CD4-positive, alpha-beta T cell treated with Interferon alpha-2 for 1 hour (primary cell): ENCODE measurements at places on chromosomes 4 and X.

GRCh38 chrX:103503163-103503852 lies 16.0 kb downstream of the RAB40A start:
- DNase-seq = no peak

DNA sequence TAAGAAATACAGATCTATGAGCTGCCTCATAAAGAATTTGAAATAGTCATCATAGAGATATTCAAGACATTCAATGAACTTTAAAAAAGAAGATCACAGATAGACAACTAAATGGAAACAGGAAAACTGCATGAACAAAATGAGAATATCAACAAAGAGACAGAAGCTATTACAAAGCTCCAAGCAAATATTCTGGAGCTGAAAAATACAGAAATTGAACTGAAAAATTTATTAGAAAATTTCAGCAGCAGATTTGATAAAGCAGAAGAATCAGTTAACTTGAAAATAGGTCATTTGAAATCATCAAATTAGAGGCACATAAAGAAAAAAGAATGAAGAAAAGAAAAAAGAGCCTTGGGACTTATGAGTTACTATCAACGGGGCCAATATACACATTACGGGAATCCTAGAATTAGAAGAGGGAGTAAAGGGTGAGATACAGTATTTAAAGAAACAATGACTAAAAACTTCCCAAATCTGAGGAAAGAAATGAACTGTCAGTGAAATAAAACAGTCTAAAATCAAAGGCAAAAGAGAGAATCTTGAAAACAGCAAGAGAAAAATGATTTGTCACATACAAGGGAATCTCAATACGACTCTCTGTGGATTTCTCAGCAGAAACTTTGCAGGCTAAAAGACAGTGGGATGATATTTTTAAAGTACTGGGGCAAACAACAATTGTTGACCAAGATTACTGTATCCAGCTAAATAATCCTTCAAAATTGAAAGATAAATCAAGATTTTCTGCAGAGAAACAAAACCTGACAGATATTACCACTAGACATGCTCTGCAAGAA lies 641.6 kb downstream of the ANKRD50 start:
- no peak for DNase-seq

DNA sequence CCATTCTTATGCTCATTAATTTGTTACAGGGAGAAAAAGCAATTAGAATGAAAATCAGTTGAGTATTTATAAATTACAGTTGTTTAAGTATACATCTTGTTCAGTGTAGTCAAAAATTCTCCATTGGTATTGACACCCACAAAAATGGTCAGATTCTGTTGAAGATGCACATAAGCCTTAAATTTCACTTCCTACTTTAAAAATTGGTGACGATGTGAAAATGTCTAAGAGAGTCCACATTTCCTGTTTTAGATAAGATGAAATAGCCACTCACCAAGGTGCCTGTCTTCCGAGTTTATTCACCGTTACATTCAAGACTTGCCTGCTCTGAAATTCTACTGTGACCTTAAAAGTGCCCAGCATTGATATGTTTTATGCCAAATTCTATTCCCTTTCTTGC lies 93.6 kb downstream of the GPR143 start:
- DNase-seq = no peak

GRCh38 chrX:84339507-84340364 lies 151.7 kb upstream of the RPS6KA6 start:
- peak; percentile 13 for DNase-seq

DNA sequence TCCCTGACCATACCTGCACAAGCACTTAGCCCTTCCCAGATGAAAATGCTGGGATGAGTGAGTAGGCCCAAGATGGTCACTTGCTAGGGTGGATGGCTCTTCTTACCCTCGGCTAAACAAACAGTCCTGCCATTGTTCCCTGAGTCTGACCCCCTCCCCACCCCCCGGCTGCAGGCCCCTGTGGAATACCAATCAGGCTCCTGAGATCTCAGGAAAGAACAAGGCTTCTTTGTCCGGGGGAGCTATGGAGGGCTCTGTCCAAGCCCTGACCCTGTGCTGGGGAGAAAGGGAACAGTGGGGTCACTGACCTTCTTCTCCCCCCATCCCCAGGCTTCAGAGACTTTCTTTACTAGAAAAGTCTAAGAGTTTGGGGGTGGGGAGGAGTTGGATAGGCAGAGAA lies 6.0 kb downstream of the PLP1 start:
- no peak for DNase-seq

- DNase-seq = no peak
These were observed 20.1 kb downstream of the ARHGEF9 start for GRCh38 chrX:63764946-63765345.

GRCh38 chr4:116387937-116388474 lies 697.4 kb downstream of the TRAM1L1 start:
- no peak for DNase-seq

DNA sequence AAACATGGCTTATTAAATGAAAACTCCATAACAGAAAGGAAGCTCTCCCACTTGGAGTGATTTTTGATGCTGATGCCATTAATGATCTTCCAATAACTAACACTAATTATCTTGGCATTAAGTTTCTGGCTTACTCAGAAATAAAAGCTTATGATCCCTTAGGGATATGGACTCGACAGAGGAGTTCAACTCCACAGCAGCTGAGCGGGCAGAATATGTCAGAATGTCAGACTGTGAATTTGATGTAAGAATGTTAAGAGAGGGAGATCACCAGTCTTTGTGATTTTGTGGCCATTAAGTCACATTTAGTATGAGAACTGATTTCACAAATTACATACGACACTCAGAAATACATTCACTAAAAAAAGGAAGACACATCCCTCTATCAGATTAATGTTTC lies 2244.0 kb downstream of the ARAP2 start:
- no peak for DNase-seq

GRCh38 chr4:86821151-86821550 lies 28.0 kb downstream of the SLC10A6 start:
- no peak for DNase-seq

DNA sequence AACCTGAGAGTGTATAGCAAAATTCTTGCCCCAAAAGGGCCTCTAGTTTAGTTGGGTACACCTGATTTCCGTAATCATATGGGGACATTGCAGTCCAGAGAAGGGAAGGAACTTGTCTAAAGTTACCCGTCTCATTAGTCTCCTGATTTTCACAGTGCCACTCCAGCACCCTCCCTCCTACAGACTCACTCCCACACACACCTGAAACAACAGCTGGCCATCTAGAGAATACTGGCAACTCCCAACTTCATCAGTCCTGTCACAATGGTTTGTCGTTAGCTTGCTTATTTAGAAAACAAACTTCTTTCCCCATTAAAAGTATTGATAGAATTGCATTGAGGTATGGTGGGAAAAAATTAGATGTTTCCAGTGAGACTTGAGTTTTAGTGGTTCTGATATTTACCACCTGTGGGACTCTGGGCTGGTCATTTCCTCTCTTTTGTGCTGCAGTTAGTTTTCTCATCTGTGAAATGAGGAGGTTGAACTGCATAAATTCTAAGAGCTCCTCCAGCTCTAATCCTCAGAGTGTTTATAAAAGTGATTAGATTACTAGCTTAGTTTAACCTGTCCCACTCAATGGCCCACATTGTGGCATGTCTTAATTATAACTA lies 1.7 kb downstream of the IL13RA1 start:
- no peak for DNase-seq

GRCh38 chr4:128068918-128069317 lies 7.8 kb downstream of the LARP1B start:
- no peak for DNase-seq

DNA sequence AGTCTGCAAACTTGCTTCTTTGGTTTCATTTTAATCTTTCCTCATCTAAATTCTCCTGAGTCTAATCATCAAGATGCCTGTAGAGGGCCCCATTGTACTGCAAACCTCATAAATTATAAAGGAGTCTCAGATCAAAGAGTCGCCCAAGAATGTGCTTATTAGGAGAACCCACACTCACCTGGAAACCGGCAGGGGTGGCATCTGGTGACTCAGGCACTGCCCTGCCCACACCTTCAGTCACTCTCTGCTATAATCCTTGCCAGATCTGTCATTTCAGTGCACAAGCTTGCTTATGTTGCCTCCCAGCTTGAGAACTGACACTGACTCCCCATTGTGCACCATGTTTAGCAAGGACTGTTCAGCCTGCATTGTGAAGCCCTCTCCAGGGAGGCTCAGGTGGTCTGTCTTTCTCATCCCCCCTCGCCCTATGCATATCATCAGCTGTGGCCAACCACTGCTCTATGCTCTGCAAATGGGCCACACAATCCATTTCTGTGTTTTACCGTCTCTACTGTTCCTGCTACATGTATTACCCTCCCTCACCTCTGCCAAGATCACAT lies 12.4 kb downstream of the EPGN start:
- DNase-seq = peak; percentile 39
